ENCODE measurements at places on chromosomes 7 and 10.
A peak's percentile ranks its signal among the peaks of the same experiment; 100 is the strongest.

- DNase-seq = no peak
These were observed 187.2 kb upstream of the CSTF2T start for GRCh38 chr10:51886438-51887068.

- peak; percentile 36 for DNase-seq
These were observed at the start of gene TRIM8 for GRCh38 chr10:102644066-102644645. Gene TRIM8, plus strand, starts transcription at chr10:102644479. Its CDS starts 139 bp downstream, at chr10:102644618.

GRCh38 chr7:20561466-20561865, 54.0 kb upstream of the ABCB5 start:
- DNase-seq = no peak

GRCh38 chr10:123821136-123821535, 70.5 kb downstream of the CPXM2 start:
- no peak for DNase-seq

- no peak for DNase-seq
These were observed 3.3 kb downstream of the MAPK8 start for GRCh38 chr10:48309711-48310226.

- DNase-seq = no peak
These were observed 59.1 kb downstream of the NRF1 start for GRCh38 chr7:129670656-129671055.

DNA sequence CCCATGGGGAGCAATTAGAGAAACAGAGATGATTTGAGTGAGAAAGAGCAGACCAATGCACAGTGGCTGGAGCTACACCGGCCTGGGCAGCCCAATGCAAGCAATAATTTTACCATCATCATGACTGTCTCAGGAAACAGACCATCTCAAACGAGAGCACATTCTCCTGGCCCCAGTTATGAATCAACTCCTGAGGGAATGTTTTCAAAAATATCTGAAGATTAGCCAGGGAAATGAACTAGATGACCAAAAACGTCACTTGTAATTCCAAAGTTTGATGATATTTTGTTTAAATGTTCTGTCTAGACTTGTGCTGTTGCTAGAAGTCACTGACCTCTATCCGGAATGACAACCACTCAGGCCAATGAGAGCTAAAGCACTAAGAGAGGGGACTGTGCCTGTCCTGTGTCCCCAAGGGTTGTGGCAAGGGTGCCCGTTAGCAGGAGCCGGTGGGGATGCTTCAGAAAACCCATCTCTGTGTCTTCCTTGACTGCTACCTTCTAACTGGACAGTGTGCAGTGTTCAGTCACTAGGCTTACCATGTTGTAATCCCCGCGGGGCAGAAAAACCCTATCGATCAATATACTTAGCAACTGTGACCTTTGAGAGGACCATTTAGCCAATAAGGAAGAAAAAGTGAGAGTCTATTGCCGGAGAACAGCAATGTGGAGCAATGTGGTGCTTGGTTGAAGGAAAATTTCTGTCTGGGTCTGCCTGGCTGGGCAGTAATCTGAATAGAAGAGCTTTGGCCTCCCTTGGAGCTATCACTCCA, 202.4 kb downstream of the ADAM12 start:
- no peak for DNase-seq

DNA sequence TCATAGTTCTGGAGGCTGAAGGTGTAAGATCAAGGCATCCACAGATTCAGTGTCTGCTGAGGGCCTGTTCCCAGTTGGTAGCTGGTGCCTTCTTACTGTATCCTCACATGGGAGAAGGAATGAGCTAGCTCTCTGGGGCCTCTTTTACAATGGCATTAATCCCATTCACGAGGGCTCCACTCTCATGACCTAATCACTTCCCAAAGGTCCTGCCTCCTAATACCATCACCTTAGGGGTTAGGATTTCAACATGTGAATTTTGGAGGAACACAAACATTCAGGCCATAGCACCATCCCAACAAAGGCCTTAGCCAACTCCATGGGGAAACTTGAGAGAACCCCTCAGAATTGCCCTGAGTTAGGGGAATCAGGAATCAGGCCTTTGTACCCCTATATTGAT, 66.1 kb upstream of the CREB5 start:
- DNase-seq = no peak

GRCh38 chr7:150435390-150436073, 14.9 kb upstream of the GIMAP8 start:
- DNase-seq = no peak

DNA sequence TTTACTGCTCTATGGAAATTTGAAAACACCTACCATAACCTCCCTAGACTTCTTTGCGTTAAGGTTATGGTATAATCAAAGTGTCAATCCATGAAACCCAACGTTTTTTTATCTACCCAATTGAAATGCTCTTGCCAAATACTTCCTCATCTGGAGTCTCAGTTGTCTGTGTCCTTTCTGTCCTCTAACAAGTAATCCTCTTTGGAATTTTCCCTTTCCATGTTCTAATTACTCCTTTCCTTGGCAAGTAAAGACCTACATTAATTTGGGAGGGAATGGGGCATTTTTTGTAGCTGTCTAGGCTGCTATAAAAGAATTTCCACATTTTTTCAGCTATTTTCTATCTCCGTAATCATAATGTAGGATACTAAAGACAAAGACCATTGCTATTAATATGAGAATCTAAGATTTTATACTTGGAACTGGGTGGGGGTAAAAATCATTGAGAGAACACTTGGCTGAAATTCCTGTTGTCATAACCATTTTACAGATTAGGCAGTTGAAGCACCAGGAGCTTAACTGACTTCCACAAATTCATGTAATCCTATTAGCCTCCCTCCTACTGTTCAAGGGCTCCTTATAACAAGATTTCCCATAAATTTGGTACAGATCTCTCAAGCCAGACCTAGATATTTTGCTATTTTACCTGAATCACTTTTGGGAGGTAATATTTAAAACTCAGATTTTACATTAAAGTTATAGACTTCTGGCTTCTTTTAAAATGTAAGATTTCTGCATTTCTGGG, 1307.6 kb downstream of the XPNPEP1 start:
- DNase-seq = no peak

- DNase-seq = no peak
These were observed 8.7 kb downstream of the ACTR1A start for GRCh38 chr10:102493771-102494170.

DNA sequence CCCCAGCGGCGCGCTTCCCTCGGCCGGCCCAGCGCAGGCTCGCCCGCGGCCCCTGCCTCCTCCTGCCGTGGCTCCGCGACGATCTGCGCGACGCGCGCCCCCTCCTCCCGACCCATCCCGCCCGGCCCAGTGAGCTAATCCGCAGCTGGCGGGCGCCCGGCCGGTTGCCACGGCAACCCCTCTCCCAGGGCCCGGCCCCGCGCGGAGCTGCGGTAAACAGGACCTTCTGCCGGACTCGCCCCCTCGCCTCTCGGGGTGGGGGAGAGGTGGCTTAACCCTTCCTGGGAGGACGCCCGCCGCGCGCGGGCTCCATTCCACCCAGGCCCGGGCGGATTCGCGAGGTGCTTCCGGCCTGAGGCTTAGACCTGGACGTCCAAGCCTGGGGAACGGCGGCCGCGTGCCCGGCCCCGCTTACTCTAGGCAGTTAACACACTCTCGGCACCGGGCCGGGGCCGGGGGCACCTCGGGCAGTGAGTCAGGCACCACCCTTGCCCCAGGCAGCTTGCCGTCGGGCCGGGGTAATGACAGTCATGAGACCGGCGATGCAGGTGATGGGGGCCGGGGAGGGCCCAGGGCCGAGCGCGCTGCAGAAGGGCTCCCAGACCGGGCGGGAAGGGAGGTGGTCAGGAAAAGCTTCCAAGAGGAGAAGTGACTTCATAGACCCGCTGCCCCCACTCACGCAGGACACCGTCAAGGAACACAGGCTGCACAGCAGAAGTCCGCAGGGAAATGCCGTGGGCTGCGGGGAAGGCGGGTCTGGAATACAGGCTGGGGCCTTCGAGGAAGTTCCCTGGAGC, at the start of gene DENND2A:
DENND2A (minus strand) TSS at position 87 of the 797 bp plus-strand sequence. CDS start 38,416 bp downstream, outside the sequence.
- DNase-seq = no peak

DNA sequence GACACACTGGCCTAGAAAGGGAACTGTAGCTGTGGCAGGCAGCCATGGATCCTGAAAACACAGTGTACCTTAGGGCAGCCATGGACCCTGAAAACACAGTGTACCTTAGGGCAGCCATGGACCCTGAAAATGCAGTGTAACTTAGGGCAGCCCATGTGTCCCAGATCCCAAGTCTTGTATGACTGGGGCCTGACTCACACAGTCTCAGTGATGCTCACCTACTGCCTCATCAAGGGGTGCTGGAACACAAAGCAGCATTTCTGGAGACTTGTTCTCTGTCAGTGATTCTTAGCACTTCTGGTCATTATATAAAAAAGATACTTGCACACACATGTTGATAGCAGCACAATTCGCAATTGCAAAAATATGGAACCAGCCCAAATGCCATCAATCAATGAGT, 70.2 kb upstream of the LAMB4 start:
- DNase-seq = no peak

- DNase-seq = no peak
These were observed 523.0 kb upstream of the ANKRD30A start for GRCh38 chr10:36602374-36602773.

DNA sequence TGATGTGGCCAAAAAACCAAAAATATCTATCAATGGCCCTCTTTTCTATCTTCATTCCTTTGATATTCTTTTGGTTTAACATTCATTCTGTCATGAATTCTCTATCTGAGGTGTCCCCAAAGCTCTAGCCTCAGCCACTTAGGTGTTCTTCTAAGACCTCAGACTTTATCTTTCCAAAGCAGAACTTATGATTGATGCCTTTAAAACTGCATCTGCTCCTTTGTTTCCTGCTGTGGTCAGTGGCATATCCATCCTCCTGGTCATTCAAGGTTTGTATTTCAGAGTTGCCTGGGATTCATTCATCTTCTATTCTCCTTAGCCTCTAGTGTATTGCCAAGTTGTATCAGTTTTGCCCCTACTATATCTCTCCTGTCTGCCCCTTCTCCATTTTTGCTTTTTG, 30.6 kb downstream of the FHIP2A start:
- DNase-seq = no peak

Measured in activated CD4-positive, alpha-beta T cell treated with anti-CD3 and anti-CD28 coated beads for 1 hour (primary cell).